ENCODE measurements at places on chromosomes 2 and 18. TPM values are rescaled to one million over a fixed set of nuclear protein-coding genes. Genes with fewer than 3 reads are reported as not detected.

The TMEFF2 gene
- not detected for total RNA-seq

The CD8B2 gene
- 0.54 TPM for total RNA-seq

The FAM168B gene
- total RNA-seq, result 79.0 TPM

The NGEF gene
- not detected for total RNA-seq

The CBLN2 gene
- total RNA-seq, result not detected

The PAIP2B gene
- total RNA-seq, result 0.44 TPM

DNA sequence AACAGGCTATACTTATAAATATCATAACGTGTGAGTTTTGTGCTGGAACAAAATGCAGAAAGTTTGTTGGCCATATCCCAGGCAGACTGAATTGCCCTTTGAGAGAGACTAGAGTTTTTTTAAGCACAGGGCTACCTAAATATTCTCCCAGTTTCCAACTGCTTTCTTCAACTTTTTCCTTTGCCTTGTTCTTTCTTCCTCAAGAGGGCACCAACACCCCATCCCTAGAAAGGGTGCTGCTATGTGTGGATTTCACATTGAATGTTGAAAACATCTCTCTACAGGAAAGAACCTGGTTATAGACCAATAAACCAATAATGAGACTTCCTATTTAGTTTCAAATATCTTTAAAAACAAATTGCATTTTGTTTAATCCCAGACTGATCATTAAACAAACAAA is 87.9 kb downstream of the ICOS start:
- DNase-seq, result no peak

DNA sequence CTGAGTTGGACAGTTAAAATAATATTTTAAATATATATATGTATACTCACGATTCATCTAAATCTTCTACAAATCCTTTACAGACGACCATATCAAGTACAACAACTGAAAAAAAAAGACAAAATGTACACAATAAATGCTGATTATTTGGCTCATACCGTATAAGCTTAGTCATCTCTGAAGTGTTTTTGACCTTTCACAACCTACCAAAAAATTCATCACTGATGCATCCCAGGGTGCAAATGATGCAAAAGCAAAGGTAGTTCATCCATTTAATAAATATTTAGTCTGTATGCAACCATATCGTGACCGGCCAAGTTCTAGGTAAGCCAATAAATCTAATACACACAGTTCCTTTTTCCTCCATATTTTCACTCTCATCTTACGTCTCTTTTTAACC is 1.1 kb downstream of the TMX3 start:
- DNase-seq, result no peak

DNA sequence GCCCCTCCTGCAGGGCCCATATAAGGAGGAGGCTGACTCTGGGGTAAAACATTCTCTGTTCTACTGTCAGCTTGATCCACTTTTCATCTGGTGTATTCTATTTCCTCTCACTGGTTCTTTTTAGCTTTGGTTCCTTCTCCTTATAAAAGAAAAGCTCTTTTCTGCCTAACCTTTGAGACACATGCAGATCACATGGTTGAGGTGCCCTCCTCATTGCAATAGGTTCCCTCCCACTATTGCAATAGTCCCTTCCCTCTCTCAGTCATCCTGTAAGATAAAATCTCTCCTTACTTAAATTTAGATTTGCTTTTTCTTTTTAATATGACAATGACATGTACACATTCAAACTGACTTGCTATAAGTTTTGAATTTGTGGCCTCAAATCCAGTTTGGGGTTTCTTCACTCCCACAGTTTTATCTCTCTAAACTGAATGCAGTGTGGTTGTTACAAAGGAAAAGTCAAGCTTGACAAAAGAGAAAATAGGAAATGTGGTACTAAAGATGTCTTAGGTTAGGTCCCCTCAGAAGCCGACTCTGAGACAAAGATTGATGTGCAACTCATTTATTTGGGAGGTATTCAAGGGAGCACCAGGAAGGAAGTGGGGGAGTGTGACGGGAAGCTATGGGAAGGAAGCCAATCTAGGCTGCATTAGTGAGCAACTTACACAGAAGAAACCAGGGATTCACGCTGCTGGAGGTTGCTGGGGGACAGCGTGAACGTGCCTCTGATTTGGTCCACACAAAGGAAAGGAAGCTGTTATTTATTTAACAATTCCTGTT is 127.6 kb upstream of the LINC00305 start:
- no peak for DNase-seq

DNA sequence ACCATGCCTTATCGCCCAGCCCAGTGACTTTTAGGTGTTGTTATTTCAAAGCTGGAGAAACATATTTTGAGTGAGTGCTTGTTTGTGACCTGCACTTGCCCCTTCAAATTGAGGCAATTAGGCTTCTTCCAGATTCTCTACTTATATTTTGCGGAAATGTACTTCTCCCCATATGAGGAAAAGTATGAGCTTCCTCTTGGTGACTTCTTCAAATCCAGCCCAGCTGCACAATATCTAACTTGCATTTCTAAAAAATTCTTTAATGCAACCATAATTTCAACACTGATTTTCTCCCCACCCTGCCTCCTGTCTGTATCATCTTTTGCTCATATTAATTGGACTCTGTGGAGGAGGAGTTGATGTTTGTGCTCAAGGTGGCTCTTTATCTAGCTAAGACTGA is 391.2 kb upstream of the POU3F3 start:
- no peak for DNase-seq

GRCh38 chr18:425106-425745 is 75.3 kb downstream of the COLEC12 start:
- no peak for DNase-seq

- peak; percentile 86 for DNase-seq
Observed at GRCh38 chr2:86808315-86809161, 17.8 kb upstream of the CD8A start.

DNA sequence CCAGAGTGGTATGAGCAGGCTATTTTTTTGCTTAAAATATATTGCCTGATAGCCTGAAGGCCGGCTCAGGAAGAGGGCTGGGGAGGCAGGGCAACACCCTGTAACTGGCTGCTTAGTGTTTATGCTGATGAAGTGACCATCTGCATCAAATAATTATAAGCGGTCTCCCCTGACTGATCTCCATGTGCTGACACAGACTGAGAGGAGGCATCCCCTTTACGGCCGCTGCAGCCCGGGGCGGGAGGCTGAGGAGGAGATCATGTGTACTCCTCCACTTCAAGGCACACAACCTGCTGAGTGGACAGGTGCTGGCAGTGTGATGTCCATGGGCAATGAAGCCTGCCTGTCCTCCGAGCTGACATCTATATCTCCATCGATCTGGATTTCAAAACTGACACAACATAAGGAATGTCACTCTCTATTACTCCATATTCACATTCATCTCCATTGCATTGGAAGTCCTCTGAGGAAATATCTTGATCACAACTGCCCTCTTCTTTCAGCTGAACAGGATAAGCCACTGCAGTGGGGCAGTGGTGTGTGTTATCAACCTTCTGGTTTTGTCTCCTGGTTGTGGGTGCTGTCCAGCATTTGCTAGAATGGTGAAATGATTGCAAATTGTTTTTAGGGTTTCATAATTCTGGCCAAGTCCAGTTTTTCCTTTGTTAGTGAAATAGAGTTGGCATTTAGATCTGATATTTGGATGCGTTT is 143.5 kb downstream of the AQP4 start:
- no peak for DNase-seq

DNA sequence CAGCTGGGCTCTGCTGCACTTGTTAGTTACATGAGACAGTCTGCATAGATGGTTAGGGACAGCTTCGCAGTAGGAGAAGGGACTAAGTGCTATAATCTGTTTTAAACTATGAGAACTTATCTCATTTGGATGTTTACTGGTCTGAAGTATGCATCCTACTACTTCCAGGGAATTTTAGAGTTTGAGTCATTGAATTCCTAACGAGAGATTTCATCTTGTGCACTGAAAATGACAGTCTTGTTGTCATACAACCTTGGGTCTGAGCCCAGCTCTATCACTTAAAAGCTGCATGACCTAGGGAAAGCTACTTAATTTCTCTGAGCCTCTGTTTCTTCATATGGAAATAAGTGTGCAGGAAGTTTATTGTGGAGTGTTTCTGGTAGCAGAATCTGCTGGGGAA is 78.4 kb downstream of the TRIM43 start:
- DNase-seq, result no peak

GRCh38 chr2:51084750-51085149 is 52.8 kb upstream of the NRXN1 start:
- DNase-seq, result no peak

GRCh38 chr2:99860720-99861375 is 281.5 kb downstream of the AFF3 start:
- no peak for DNase-seq

DNA sequence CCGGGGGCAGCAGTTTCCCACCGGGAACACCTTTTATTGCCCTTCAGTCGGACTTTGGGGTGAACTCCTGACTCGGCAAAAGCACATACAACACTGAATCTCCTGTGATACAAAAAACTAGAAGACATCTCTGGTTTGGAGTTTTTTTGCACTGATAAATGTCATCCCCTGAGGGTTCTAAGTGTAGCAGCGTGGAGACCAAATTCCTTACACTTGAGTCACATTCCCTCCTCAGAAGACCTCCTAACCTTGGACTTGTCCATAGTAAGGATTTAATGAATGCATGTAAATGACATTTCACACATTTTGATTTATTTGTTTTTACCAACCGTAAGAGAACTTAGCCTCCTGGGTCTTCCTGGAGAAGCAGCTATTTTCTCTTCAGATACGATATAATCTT is 54.0 kb upstream of the GPR45 start:
- no peak for DNase-seq

DNA sequence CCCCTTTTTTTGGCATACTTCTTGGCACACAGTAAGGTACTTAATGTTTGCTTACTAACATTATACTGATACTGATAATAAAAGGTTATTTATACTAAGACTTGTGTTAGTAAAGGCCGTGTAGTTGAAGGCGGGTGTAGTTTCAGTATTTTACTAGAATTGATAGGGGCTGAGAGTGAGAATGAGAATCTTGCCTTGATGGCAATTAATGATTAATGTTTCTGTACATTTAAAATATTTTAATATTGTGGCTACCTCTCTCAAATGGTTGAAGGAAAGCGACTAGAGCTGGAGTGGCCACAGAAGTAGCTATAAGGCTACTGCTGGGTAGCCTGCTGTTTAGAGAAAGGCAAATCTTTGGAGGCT is 29.3 kb downstream of the PELI1 start:
- no peak for DNase-seq

GRCh38 chr2:69067866-69068265 is 54.9 kb downstream of the ANTXR1 start:
- DNase-seq, result no peak

GRCh38 chr2:213164263-213164662 is 12.9 kb upstream of the IKZF2 start:
- DNase-seq, result no peak

DNA sequence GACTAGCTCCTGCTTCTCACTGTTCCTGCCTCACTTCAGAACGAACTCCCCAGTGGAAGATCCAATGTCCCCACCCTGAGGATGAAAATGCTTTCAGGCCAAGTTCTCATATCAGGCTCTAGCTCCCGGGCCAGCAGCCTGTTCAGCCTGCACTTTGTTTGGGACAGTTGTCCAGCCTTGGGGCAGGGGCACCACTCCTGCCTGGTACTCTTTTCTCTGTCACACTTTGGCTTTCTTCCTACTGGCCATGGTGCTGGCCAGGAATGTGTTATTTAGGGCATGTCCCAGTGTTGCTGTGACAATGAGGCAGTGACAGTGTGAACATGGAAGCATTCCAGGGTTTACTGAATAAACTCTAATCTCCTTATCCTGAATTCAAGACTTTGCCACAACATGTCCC is 154.1 kb downstream of the GALNT14 start:
- DNase-seq, result no peak

- peak; percentile 1 for DNase-seq
Observed at GRCh38 chr2:202375033-202375608, 1.0 kb upstream of the BMPR2 start.
